ENCODE measurements at places on chromosomes 6 and 20.

DNA sequence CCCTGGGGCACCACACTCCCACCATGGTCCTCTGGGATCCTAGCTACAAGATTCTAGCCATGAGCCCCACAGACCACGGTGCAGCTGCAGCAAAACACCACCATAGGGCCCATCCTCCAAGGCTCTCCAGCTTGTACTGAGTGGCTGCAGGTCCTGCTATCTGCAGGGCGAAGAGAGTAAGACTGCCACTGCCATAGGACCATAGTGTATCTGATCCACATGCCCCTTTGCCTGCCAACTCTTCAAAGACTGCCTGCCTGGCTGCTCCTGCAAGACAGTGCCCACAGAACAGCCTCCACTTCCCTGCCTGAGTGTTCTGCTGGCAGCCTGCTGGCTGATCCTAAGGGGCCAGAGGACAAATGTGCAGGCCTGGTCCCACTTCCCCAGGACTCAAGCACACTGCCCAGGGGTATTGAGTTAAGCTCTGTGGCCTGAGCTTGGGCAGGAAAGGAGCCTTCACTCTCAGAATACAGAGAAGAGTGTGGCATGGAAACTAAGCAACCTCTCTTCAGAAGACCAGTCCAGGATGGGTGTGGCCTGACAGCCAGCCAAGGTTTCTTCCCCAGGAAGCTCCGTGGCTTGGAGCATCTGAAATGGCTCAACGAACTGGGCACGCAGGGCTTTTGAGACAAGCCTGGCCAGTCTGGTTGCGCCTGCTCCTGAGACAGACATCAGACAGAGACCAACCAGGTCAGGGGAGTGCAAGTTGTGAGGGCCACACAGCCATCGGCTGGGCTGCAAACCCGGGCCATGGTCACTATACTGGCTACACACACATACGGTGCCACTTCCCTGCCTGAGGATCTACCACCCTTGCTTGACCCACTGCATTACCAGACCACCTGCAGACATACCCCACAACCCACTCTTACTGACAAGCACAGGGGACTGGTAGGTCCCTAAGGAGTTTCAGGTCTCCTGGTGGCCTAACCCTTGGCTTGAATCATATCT, 54.5 kb downstream of the RNGTT start:
- DNase-seq: no peak

- DNase-seq: no peak
These were observed at the start of gene PROCR for GRCh38 chr20:35171753-35172433. Gene PROCR, plus strand, starts transcription at chr20:35172072. Its CDS starts 83 bp downstream, at chr20:35172155.

- no peak for DNase-seq
These were observed 108.3 kb downstream of the CARMIL1 start for GRCh38 chr6:25387483-25387882.

GRCh38 chr6:17666646-17667045, 40.1 kb downstream of the NUP153 start:
- no peak for DNase-seq

DNA sequence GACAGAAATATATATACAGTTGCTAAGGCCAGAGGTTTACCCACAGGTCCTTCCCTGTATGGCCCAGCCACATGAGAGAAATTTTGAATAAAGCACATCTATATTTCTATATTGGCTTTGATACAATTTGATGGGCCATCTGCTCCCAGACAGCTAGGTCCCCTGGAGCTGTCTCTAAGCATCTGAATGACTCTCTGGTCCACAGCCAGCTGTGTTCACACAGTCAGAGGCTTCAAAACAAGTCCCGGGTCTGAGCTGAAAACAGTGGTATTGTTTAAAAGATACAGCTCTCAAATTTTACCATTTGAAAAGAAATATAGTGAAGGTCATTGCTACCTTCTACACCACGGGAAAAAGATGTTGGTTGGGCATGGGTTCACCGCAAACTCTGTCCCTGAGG, 161.1 kb downstream of the SLC35B3 start:
- DNase-seq: no peak

GRCh38 chr6:48429610-48430009, 318.6 kb upstream of the PTCHD4 start:
- DNase-seq: no peak

GRCh38 chr6:11675601-11676000, 103.0 kb downstream of the ADTRP start:
- DNase-seq: no peak

Data from activated gamma-delta T cell treated with Interleukin-2 at 50 U/mL for 16 hours (primary cell).